NCI-H526 (cell line): ENCODE measurements at places on chromosomes 7 and 10.

DNA sequence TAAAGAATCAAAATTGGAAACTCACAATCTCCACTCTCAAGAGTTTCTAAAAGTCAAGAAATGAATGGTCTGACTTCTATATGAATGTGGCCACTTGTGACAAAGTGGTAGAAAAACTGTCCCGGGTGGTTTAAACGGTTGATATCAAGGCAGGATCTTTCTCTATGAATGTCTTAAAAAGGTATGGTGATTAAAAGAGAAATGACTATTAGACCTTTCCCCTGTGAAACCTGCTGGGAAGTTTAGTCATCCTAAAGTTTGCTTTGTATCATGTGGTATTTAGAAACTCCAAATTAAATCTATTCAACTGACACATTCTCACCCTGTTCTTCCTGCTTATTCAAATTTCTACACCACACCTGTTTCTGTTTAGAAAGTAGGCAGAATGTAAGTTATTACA is 492.5 kb downstream of the XPNPEP1 start:
- no peak for DNase-seq

DNA sequence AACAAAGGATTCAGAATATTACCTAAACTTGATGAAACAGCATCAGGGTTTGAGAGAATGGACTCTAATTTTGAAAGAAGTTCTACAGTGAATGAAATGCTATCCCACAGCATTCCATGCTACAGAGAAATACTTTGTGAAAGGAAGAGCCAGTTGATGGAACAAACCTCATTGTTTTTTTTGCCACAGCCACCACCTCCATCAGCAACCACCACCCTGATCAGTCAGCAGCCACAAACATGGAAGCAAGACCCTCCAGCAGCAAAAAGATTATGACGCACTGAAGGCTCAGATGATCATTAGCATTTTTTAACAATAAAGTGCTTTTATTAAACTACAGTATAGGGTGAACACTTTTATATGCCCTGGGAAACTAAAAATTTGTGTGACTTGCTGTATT is 98.7 kb downstream of the LRRC4 start:
- no peak for DNase-seq

GRCh38 chr10:88064608-88065382 is 201.4 kb downstream of the PTEN start:
- DNase-seq: no peak

- DNase-seq: no peak
These were observed 847 bp downstream of the BTAF1 start for GRCh38 chr10:91924212-91925021.

- DNase-seq: no peak
These were observed 26.7 kb downstream of the PLPP4 start for GRCh38 chr10:120483651-120484301.

DNA sequence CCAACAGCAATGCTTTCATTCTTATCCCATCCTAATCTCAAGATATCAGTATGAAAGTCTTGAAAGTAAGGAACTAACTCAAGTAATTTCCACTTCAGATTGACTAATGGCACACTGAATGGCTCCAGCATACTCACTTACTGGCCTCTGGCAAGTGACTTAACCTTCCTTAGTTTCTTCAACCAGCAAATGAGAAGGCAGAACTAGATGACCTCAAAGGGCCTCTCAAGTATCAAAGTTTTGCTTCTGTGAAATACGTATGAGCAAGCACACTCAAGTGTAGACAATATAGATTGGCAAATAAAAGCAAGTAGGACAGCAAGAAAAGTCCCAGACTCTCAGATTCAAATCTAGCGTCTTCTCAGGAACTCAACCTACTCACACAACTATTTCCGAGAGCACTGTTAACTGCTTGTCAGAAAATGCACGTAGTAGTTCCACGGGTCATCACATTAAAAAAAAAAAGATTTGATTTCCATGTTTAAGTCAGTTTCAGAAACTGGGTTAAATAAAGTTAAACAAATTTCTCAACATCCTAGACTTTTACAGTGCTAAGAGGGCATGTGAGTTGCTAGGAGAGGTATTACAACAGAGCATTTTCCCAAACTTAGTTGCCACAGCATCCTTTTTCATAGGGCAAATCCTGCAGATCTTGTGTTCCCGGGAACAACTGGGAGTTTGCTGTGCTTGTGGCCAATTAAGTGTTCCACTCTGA is 276.9 kb upstream of the KLF14 start:
- no peak for DNase-seq

DNA sequence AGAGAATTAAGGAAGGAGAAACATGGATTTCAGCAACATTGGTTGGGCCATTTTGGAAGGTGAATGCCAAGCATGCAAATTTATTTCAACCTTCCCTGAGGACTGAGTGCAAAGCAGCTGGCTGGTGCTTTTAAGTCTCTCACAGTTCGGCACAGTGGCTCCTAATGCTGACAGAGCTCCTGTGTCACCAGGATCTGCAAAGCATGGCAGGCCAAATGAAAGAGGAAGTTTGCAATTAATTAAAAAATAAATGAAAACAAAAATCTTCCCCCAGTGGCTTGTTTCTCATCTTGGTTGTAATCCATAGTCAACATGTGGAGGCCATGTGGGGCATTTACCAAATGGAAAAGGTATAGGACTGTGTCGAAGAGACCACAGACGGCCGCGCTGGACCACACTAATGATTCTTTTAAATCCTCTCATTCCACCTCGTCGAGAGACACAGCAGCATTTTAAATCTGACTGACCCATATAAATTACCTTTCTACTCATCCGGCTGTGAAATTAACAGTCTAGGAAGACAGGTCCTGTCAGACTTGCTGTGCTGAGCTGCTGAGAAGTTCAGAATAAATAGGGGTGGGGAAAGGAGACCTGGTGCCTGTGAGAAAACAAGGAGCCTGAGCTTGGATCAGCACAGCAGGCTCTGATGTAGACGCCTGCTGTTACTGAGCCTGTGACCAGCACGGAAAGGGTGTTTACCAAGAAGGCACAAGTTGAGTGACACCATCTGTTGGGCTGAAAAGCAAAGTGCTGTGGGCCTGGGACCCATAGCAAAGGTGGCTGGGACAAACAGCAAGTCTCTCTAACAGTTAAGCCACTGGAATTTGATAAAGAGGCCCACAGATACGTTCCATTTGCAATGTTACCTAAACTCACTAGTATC is 136.0 kb upstream of the COL1A2 start:
- DNase-seq: peak; percentile 21
